ENCODE measurements at places on chromosomes 3 and 15.

DNA sequence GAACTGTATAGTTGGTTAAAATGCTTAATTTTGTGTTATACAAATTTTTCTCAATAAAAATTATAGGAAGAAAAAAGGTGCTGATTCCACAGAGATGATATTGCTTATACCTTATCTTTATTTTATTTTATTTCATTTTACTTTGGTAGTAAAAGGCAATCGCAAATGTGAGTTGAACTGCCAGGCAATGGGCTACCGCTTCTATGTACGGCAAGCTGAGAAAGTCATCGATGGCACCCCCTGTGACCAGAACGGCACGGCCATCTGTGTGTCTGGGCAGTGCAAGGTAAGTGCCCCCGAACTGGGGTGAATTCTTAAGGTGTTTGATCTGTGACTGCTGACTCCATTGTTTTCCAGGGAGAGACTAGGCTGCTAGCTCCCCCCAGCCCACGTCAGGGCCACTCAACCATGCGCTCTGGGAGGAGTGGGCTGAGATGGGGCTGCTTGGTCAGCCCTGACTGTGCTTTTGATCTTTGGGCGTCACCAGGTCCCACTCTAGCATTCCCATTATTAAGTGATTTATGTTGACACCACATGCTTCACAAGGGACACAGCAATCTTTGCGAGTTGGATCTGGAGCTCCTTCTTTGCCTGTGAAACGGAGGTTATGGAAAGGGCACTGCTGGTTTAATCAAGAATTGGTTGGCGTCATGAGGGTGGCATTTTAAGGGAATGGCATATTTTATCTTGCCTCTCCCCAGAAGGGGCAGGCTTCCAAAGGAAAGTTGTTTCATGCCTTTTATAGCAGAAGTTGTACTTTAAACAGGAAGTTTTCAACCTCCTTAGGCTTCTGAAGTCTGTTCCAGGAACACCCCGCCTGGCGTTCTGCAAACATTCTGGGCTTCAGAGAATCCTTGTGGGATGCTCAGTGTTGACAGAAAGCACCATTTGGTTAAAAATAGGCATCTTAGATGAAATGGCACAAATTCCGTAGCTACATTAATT lies 296.5 kb downstream of the THSD4 start:
- DNase-seq = no peak

DNA sequence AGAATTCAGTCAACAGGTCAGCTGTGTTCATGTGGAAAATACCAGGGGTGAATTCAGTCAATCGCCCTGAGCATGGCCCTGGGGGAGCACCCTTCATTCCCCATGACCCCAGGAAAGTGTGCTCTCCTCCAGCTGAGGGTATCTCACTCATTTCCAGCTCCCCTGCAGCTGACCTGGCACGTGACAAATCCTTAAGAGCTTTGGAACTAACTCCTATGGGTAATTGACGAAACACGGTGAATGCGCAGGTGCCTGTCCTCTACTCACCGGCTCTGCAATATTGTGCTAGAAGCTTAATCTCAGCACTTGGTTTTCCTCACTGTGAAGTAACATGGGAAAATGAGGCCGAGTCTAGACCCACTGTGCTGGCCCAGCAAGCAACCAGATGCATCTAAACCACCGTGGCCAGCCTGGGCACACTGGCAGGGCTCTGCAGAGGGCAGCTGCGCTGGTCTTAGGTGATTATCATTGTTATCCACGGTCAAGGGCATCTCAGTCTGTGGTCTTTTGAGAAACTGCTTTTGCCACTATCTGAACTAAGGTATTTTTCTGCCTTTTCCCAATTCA lies 63.1 kb downstream of the SPSB4 start:
- no peak for DNase-seq

GRCh38 chr3:136021803-136022202 lies 56.3 kb downstream of the PPP2R3A start:
- no peak for DNase-seq

DNA sequence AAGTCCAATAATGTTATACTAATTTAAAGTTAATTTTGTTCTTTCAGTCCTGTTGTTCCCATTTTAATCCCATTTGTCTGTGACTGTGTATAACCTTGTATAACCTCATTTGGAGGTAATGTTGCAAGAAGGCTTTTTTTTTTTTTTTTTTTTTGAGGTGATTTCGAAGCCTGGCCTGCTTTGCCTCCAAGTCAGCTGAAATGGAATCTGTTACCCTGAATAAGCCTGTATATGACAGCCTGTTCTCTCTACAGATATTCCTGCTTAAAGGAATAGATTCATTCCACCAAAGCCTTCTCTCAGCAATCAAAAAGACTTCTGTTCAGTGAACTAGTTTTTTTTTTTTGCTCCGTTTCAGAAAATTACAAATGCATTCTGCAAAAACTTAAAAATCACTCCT lies 271.8 kb upstream of the UBE2E1 start:
- DNase-seq = no peak

DNA sequence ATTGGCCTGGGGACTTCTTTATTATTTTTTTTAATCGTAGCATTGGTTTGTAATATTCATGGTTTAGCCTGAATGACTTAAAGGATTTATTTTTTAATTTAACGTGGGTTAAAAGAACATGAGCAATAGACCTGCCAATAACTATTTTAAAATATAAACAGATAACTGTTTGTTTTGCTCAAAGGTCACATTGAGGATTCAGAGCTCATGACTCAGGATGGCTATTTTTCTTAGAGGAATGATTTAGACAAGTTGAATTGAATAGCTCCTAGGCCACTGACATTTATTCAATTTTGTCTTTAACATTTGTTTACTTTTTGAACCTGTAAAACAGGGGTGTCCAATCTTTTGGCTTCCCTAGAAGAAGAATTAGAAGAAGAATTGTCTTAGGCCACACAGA lies 68.5 kb downstream of the ITPR1 start:
- no peak for DNase-seq

- no peak for DNase-seq
Observed at GRCh38 chr15:70066447-70066846, 31.3 kb downstream of the TLE3 start.

All from non-pigmented ciliary epithelial cell (primary cell).